Activated CD4-positive, alpha-beta T cell treated with anti-CD3 and anti-CD28 coated beads for 36 hours (primary cell): ENCODE measurements at places on chromosomes 6 and 20.

DNA sequence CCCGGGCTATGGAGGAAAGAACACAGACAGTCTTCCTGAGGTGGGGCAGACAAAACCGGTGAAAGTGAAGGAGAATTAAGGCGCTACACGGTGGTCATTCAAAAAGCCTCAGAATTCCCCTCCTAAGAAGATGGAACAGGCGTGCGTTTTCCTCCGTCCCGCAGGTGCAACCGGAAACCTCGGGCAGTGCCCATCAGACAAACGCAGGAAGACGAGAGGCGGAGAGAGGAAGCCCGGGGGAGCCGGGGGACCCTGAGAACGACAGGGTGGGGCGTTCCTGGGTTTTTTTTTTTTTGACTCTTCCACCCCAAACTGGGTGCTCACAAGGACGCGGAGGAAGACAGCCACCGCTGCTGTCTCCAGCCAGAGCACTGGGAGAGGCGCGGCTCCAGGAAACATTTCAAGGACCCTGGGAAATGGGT lies 25.4 kb downstream of the TTLL2 start:
- DNase-seq = peak; percentile 7

DNA sequence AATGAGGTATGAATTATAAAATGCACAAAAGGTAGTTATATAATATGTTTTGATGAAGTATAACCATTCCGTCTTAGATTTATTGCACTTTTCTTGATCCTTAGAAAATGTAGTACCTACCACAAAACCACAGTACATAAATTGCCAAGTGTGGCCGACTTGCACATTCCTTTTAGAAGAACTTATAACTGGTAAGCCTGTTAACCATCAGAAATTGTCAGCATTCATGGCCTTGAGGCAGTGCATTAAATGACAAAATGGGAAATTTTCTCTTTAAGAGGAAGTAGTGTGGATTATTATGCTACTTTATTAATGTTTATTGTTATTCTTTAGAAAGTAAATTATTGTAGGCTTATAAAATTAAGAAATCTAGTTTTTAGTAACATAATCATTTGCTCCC lies 29.6 kb downstream of the TAB2 start:
- no peak for DNase-seq

DNA sequence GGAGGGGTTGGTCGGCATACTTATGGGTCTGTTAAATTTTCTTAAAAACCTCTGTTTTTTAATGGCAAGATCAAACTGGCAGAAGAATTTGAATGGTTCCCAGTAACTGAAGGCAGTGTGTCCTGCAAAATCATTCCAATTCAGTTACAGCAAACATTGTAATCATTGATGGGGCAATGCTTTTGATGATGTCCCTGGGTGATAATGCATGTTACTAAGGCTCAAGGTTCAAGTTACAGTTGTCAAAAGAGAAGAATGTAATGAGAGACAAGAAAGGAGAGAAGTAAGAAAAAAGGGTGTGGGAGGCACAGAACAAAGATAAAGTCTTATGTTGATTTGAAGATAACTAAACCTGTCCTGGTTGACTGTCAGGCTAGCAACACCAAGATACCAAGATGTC lies 54.9 kb downstream of the CEP162 start:
- DNase-seq = no peak

DNA sequence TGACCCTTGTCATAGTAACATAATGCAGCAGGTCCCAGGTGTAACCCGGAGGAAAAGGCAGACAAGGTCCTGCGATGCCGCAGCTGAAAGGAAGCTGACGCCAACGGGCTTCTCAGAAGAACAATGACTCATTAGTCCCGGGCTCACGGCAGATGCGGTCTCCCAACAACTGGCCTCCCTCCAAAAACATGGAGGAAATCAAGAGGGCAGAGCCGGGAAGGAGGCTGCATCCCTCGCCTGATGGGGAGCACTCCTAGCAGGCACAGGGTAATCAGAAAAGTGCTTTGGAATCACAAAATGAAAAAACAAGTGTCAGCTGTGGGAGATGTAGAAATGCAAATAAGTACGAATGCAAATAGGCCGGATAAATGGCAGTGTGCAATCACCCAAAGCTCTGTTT lies 165.2 kb upstream of the AGPAT4 start:
- peak; percentile 14 for DNase-seq

DNA sequence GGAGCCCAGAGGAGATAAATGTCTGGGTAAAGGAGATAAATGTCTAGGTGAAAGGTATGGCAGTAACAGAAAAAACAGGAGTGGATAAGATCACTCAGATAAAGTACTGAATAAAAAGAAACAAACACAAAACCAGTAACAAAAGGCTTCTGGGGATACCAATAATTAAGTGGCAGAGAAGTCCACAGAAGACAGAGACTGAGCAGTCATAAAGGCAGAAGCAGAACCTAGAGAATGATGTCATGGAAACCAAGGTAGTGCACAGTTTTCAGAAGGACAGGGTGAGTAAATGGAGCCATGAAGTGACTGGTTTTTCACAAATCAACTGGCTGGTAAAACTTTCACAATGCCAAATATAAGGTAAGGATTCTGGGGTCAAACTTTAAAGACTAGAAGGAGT lies 80.9 kb upstream of the PLN start:
- DNase-seq = no peak
